ENCODE measurements at places on chromosomes 12 and 14.

- no peak for DNase-seq
Observed at GRCh38 chr12:49720214-49720613, 13.0 kb upstream of the FMNL3 start.

DNA sequence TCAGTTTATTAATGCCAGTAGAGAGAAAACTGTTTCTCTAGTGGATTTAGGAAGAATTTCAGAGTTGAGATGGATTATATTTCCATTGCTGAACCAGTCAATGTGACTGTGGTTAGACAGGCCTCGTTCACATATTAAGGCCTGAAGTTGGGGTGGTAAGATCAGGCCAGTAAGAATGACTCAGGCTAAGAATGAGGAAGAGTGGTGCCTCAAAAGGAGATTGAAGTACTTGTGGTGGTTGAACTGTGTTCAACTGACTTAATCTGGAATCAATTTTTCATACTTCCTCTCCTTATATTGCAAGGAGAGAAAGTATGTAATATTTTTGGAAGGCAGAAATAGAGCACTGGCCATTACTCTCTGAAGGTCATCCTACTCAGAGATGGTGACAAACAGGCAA lies 37.8 kb upstream of the ATF7IP start:
- no peak for DNase-seq

DNA sequence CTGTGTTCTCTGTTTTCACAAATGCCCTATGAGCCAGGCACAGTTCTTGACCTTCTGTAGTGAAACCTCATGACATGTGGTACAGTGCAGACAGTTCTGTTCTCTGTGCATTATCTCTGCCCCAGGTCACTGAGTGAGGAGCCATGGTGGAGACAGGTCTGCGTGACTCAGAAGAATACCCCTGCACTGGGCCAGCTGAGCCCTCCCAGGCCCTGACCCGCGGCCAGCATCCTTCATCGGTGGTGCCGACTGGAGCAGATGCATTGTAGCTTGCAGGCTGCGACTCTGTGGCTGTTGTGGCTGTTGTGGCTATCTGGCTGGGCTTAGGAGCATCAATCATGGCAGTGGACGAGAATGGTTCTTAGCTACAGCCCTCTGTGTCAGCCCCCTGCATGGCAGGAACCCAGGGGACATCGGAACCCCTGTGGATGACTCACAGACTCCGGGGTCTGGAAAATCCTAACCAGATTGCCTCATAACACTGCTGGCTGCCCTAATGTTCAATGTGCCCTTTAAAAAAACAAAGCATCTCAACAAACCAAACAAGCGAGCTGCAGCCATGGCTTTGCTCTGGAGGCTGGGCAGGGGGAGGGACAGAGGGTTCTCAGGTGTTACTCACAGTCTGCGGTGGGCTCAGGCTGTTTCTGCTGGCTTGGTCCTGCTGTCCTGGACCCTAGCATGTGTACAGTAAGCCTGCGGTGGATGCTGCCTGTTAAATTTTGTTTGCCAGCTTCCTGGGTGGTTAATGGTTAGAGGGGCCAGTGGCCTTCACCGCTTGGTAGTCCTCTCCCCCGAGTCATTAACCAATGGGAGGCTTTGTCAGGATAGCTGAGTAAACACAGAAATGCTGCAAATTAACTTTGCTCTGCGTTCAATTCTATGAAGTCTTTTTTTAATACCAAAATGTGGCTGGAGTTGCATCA lies at the start of gene SERPINA6:
Gene SERPINA6, minus strand, starts transcription at position 689 of the 923 bp plus-strand sequence. CDS start 8,688 bp downstream, outside the sequence.
- DNase-seq = no peak

DNA sequence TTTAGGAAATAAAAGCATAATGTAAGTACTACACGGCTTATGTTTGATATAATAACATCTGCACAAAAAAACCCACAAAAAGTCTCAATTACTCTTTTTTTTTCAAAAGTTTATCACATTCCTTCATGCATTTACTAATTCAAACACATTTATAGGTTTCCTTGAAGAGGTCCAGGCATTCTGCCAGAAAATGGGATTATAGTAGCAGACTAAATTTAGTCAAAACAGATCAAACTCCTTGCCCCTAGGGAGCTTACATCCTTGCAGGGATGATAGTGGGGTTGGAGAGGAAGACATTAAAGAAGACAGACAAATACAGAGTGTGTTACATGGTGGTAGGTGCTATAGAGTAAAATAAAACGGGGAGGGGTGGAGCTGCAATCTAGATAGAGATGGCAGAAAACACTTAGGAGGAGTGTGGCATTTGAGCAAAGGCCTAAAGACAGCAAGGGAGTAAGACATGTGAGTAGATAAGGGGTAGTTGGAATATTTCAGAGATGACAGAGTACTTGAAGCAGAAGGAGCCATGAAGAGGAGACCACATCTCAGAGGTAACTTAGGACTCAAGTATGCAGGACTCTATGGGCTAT lies 266.9 kb downstream of the PPFIA2 start:
- DNase-seq = no peak

GRCh38 chr12:130872179-130873096 lies 572 bp downstream of the RAN start:
- peak; percentile 71 for DNase-seq

DNA sequence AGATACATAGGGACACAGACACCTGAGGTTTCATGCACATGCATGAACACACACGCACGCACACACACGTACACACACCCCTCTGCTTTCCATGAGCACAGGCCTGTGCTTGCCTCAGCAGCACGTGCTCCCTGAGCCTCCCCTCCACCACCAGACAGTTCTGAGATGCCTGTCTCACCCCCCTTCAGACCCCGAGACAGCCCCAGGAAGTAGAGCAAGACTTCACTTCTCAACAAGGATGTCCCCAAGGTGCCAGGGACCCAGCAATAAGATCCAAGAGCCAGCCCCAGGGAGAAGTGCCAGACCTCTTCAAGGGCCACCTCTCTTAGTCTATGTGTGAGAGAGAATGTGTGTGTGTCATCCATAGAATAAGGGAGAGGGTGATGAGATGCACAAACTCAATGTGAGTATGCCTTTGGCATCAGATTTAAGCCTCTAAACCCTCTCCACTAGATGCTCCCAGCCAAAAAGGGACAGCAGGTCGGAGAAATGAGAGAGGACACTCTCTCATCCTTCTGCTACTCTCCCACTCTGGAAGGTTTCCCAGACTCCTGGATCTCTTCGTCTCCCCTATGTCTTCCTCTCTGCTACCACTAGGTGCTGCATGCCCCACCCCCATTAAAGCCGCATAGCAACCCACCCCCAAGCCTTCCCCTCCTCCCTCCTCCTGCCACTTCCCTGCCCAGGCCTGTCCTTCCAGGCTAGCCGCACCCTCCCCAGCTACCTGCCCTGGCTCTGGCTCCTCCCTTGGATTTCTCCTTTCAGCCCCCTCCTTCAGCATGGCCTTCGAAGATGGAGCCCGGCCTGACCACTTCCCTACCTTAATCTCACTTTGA lies 7.7 kb downstream of the RARG start:
- no peak for DNase-seq

GRCh38 chr12:116403546-116403945 lies 126.1 kb upstream of the MED13L start:
- DNase-seq = no peak

- no peak for DNase-seq
Observed at GRCh38 chr12:6314776-6315175, 4.3 kb downstream of the PLEKHG6 start.

DNA sequence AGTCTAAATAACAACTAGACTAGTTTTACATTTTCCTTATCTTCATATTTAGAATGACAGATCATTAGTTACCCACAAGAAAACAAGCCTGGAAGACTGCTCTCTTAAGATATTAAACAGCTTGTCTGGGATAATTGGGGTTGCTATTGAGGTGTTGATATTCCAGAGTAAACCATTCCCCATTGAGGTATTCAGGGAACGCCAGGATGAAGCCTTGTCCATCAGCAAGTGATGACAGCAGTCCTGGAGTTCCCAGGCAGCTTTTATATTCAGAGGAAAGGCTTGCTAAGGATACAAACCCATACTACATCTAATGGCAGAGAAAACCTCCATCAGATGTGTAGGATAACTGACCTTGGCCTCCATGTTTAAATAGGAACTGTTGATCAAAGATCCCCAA lies 168.4 kb downstream of the MSRB3 start:
- no peak for DNase-seq

- DNase-seq = no peak
Observed at GRCh38 chr14:92729634-92730358, 18.6 kb downstream of the LGMN start.

GRCh38 chr14:101908795-101909194 lies 55.6 kb upstream of the DYNC1H1 start:
- DNase-seq = no peak

DNA sequence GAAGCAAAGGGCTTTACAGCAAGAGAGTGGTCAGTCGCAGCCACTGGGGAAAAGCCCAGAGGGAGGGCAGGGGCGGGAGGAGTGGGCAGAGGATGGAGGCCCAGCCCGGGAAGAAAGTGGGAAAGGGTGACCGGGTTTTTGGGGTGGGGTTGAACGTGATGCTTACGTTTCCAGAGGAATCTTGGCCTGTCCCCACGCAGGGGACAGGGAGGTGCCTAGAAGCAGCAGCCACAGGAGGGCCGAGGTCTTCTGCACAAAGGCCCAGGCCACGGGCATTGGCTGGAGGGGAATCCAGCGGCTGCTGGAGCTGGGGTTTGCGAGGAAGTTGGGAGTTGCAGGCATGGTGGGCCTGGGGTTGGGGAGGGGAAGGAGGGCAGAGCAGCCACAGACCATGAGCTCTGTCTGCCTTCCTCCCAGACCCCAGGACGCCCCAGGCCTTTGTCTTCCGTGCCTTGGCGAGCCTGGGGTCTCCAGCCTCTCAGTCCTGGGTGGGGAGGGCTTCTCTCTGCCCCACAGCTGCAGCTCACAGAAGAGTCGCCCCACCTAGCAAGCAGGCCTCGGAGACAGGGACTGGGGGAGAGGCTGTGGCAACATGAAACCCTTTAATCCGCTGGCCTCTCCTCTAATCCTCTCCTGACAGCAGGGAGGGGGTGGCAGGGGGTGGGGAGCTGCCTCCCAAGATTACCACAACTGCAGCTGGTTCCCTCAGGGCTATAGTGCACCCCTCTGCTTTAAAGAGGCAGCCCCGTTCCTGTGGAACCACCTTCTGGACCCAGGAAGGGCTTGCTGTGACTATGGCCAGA lies at the start of gene CACNA2D4:
Gene CACNA2D4, minus strand, starts transcription at position 572 of the 803 bp plus-strand sequence. Its CDS starts 179 bp downstream, at position 393.
- peak; percentile 2 for DNase-seq

DNA sequence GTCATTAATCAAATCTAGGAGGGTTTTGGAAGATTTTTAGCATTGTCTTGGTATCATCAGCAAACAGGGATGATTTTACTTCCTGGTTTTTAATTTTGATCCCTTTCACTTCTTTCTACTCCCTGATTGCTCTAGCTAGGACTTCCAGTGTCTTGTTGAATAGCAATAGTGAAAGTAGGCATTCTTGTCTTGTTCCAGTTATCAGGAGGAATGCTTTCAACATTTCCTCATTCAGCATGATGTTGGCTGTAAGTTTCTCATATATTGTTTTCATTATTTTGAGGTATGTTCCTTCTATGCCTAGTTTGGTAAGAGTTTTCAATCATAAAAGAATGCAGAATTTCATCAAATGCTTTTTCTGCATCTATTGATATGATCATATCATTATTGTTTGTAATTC lies 244.2 kb upstream of the CLEC14A start:
- DNase-seq = no peak

- DNase-seq = no peak
Observed at GRCh38 chr12:31651893-31652521, 7.5 kb upstream of the ETFBKMT start.

DNA sequence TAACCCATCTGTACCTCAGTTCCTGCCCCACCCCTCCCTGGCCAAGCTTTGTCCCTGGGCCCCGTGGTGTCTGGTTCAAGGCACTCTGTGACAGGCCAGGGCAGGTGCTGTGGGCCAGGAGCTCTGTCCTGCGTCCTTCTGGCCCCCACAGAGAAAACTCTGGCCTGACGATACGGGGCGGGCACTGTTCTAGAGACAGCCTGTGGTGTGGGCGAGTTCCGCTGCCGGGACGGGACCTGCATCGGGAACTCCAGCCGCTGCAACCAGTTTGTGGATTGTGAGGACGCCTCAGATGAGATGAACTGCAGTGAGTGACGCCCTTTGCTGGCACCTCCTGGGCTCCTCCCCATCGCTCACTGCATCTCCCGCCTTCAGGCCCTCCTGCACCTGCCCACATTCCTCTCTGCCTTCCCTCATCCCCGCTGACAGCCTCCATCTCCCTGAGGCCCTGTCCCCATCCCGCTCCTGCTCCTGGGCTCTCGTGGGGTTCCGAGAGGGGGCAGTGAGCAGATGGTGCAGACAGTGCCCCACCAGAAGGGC lies 22.8 kb upstream of the NXPH4 start:
- no peak for DNase-seq

DNA sequence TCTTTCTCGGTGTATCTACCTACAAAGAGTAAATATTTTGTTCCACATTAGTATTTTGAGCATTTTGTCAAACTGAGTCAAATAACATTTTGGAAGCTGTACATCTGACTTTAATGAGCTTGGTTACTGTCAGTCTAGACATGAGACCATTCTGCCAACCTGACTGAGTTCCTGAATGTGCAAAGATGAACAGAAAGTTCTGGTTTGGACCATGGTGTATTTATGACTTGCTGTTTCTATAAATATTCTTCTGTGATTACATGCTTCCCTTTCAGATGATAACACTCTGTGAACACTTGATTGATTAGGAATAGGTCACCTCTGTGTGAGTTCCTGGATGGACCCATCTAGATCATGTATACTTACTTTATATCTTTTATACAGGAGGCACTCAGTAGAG lies 827.8 kb downstream of the VRK1 start:
- DNase-seq = no peak

- DNase-seq = peak; percentile 67
Observed at GRCh38 chr14:76904740-76905569, 78.7 kb downstream of the LRRC74A start.

DNA sequence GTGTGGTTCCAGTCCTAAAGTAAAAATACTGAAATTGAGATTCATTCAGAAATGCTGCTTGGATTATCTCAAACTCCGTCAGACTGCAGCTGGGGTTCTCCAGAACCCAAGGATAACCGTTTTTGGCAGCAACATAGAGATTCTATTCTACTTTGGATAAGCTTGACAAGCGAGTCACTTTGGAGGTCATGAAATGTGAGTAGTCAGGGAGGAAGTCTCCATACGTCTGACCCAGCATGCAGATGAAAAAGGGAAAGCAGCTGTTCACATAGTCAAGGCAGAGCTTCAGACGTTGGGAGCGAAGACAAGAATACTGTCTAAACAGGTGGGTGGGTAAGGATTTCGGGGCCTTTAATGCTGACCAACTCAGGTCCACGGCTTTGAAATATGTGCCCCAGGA lies 14.9 kb upstream of the HSP90B1 start:
- no peak for DNase-seq

- peak; percentile 21 for DNase-seq
Observed at GRCh38 chr14:60090864-60091519, 731 bp upstream of the PCNX4 start.

GRCh38 chr12:127717278-127717677 lies 549.7 kb upstream of the TMEM132C start:
- no peak for DNase-seq

GRCh38 chr12:122874081-122874480 lies 21.8 kb downstream of the VPS37B start:
- DNase-seq = no peak

GRCh38 chr12:108226866-108227265 lies 97.8 kb downstream of the WSCD2 start:
- DNase-seq = no peak

GRCh38 chr14:88613552-88614010 lies 50.7 kb downstream of the ZC3H14 start:
- no peak for DNase-seq
